ENCODE measurements at places on chromosomes 2 and 18.

DNA sequence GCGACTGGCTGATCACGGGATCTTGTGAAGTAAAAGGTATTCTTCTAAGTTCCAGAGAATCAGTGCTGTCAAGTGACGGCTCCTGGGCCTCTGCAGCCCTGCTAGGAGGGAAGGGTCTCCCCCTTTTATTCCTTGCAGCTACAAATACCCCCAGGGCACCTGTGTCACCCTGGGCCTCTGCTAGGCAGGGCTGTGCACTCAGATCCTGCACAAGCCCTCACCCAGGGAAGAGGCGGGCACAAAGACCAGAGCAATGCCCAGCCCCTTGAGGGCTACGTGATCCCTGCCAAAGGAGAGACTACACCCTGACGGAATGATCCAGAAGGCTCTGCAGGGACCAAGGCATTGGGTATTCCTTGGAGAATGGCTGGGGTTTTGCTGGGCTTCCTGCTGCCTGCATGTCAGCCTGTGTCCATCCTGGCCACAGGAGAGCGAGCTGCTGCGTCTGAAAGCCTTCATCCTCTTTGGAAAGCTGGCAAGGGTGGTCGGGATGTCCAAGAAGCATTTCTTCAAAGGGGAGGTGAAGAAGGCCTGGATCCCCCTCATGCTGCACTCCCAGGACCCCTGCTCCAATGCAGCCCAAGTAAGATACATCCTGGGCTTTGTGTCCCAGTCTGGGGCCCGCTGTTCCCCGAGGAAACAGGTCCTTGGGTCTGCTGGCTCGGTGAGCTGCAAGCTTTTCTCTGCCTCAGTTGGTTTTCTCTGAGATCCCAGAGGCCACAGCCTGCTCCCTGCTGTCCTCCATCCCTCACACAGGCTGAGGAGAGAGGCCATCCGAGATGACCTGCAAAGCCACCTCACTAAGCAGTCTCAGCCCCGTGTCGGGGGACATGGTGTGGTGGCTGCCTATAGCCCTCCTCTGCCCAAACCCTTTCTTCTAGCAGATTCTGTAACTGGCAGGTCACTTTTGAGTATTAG is 24.9 kb downstream of the HJURP start:
- DNase-seq, result peak; percentile 3

GRCh38 chr2:47254464-47254863 is 99.4 kb upstream of the STPG4 start:
- DNase-seq, result no peak

DNA sequence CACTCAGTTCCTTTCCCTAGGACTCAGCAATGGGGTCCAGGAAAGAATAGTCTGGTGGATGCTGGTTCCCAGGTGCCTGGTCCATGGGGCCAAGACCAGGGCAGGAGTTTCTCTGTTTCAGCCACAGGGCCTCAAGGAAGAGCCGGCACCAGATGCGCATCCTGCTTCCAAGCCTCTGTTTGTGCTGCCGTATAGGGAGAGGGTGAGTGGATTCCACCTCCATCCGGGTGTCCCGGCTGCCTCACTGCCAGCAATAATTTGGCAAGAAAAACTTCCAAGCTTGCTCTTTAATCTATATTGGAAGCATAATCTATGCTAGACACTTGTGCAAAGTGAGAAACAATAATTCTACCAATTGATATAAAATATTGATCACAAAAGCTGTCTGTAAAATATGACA is 261.2 kb upstream of the HS6ST1 start:
- no peak for DNase-seq

DNA sequence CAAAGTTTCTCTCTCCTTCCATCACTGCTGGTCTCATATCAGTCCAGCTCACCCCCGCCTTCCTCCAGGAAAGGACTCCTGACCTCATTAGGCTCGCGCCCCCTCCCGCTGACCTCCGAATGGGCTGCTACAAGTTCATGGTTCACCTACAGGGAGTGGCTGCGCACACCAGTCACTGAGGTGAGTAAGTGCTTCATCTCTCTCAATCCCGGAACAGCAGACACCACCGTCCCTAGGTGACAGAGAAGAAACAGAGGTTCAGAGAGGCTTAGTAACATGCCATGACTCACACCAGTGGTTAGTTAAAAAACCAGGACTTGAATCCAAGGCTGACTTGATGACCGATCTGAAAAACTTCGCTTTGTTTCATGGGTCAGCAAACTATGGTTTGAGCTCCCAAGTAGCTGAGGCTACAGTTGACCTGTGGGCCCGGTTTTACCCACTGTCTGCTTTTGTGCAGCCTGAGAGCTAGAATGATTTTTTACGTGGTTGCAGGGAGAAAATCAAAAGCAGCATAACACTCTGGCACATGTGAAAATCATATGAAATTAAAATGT is 42.0 kb downstream of the ZFP36L2 start:
- DNase-seq, result no peak

DNA sequence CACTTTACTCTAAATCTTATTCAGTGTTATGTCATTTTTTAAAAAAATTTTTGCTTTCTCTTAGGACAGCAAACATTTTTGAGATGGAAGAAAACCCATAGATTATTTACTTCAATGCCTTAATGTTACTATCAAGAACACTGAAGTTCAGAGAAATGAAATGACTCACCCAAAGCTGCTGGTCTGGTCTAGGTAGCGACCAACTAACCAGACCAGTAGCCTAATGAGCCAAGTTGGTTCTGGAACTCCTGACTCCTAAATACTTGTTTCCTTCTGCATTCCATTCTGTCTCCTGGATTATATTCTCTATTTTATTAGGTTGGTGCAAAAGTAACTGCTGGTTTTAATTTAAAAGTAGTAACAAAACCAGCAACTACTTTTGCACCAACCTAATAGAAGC is 35.4 kb downstream of the SLC8A1 start:
- DNase-seq, result no peak

DNA sequence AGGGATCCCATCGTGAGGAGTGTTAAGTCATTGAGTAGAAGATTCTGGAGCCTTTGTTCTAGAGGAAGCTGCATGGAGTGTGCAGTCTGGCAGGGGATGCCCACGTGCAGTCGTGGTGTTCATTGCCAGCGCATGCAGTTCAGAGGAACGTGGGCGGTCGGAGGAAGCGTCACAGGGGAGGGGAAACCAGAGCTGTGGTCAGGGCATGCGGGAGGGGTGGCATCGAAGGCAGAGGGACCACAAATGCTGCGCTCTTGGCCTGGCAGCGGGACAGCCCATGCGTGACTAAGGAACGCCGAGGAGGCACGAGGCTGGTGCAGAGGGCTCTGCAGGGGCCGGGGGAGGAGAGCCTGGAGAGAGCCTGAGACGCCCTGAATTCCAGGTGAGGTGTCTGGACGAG is 141.1 kb downstream of the KLHL29 start:
- DNase-seq, result no peak

- DNase-seq, result no peak
Observed at GRCh38 chr2:71517851-71518250, 64.5 kb downstream of the DYSF start.

- no peak for DNase-seq
Observed at GRCh38 chr2:121075006-121075551, 209.9 kb downstream of the TFCP2L1 start.

DNA sequence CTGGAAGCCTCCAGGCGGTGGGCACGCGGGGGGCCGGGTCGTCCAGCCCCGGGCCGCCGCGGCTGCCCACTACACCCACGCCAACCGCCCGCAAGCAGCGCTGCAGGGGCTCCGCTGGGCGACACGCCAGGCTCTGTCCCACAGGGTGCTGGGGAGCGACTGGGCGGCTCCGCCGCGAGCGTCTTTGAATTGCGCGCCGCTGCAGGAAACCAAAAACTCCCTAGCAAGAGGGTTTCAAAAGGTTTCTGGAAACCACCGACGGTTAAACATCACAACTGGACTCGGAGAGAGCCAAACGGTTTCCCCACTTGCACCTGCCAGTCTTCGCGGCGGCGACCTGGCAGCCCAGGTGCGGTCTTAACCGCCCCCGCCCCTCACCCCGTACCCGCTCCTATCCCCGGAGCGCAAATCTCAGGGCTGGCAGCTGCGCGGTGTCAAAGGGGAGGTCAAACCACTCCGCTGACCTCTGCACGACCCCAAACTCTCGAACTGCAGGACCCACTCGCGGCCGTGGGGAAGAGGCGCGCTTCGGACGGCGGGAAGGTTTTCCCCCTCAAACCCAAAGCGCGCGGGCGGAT is 1.0 kb downstream of the CXCR4 start:
- DNase-seq, result peak; percentile 54

- no peak for DNase-seq
Observed at GRCh38 chr2:106068451-106068850, 125.7 kb downstream of the UXS1 start.

DNA sequence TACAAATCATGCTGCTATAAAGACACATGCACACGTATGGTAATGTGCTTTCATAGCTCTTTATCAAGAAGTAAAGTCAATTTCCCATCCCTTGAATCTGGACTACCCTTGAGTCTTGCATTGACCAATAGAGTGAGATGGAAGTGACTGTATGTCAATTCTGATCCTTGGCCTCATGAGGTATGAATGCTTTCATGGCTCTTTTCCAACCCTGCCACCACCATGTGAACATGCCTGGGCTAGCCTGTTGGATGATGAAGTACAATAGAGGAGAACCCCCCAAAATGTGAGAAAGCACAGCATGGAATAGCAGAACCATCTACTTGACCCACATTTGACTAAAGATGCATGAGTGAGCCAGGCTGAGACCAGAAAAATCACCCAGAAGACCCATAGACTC is 237.0 kb downstream of the NYAP2 start:
- no peak for DNase-seq

GRCh38 chr2:103002954-103003353 is 241.1 kb downstream of the TMEM182 start:
- no peak for DNase-seq

- DNase-seq, result no peak
Observed at GRCh38 chr2:68737711-68738110, 3.1 kb downstream of the ARHGAP25 start.

GRCh38 chr2:151350579-151351195 is 6.7 kb upstream of the TNFAIP6 start:
- no peak for DNase-seq

DNA sequence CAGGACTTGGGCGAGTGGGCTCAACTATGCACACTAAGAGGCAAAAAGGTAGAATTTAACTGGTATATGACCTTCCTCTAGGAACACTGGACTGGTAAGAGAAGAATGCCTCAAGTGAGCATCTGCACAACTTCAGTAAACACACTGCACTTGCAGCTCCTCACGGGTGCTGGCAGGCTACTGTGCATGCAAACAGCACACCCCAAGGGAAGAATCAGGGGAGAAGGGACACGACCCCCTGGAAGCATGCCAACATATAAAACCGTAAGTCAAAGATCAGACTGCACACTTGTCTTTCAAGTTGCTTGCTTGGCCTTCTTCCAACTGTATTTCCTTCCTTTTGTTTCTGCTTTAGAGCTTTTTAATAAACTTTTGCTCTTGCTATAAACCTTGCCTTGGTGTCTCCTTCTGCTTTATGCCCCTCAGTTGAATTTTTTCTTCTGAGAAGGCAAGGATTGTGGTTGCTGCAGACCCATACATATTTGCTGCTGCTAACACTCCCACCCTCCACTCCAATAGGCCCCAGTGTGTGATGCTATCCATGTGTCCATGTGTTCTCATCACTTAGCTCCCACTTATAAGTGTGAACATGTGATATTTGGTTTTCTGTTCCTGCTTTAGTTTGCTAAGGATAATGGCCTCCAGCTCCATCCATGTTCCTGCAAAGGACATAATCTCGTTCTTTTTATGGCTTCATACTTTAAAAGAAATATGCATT is 263.7 kb upstream of the SPOPL start:
- no peak for DNase-seq

DNA sequence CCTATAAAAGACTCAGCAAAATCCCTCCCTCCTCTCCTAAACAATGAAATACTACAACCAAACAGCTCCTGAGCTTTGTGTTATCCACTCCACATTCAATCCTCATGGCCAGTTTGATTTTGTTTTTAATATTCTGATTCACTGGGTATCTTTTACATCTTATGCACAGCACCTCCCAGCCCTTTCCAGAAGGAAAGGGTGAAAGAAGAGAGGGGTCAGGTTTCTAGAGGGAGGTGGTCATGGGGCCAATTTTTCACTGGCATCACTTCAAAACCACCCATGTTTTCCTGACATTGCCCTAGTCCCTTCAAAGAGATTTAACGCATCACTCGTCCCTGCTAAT is 315.6 kb downstream of the LPIN1 start:
- DNase-seq, result no peak

GRCh38 chr18:51097021-51097822 is 67.2 kb downstream of the SMAD4 start:
- no peak for DNase-seq

- no peak for DNase-seq
Observed at GRCh38 chr2:45458909-45459563, 152.0 kb downstream of the SRBD1 start.

DNA sequence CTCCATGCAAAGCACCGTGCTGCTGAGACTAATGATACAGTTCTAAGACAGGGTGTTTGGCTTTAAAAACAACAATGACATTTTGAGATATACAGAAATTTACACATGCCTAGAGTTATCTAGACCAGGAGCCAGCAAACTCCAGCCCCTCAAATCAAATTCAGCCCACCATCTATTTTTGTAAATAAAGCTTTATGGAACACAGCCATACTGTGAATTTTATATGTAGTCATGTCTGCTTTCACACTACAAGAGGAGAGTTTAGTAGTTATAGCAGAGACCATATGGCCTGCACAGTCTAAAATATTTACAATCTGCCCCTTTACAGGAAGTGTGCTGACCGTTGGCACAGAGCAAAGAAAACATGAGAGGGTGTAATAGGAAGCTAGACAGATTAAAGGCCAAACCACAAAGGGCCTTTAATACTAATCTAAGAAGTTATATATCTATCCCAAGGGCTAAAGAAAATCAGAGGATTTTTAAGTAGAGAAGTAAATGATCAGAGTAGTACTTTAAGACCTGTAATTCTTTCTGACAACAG is 39.4 kb downstream of the NBAS start:
- DNase-seq, result no peak

DNA sequence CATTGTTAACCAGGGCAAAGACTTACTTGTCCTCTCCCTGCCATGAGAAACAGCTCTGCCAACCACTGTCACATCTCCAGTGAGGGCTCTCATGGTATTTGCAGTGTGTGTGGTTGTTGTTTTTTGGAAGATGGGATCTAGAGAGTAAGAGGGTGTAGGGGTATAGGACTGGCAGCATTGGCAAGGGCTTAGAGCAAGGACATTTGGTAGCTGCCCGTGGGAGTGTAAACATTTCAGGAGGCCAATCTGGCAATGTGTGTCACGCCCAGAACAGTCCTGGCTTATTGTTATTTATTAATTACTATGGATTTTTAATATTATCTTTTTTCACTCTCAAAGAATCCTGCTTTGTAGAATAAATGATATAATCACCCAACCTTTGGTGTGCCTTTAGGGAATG is 90.5 kb downstream of the TMEM17 start:
- no peak for DNase-seq

All from T-helper 17 cell (primary cell).